ENCODE measurements at places on chromosomes 5 and 9. TPM values are rescaled to one million over a fixed set of nuclear protein-coding genes. Genes with fewer than 3 reads are reported as not detected.

The NEUROG1 gene
- not detected for total RNA-seq

The DNAH5 gene
- total RNA-seq, result 0.34 TPM

The SPINK13 gene
- total RNA-seq, result not detected

DNA sequence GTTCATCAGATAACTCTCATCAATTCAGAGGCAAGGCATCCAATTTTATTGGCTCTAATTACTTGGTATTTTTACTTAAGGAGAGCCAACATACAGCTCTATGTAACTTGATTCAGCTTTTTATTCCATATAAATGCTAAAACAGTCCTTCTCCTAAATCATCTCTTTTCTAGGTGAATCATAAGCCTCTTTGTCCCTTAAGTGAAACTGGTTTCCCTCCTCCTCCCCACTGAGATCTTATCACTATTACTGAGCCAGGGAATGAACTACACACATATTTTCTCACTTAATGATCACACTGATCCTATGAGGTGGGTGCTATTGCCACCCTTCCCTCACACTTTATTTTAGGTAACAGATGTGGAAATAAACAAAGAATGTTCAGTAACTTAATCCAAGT, 1143.8 kb downstream of the MAT2B start:
- no peak for DNase-seq
- H3K36me3 ChIP-seq, result no peaks in the 10 kb centered on the region
- H3K27ac ChIP-seq, result peak overlapping the region; percentile 33
- peaks cover 24% of the 10 kb centered on the region for H3K27me3 ChIP-seq
- H3K4me1 ChIP-seq, result peaks cover 9% of the 10 kb centered on the region
- no peak overlapping the region for H3K4me3 ChIP-seq

GRCh38 chr9:86766912-86767311, 180.4 kb downstream of the GAS1 start:
- no peaks in the 10 kb centered on the region for H3K36me3 ChIP-seq
- H3K27ac ChIP-seq, result no peak overlapping the region
- no peak for DNase-seq
- H3K4me3 ChIP-seq, result no peak overlapping the region
- H3K4me1 ChIP-seq, result peaks cover 21% of the 10 kb centered on the region
- H3K27me3 ChIP-seq, result no peaks in the 10 kb centered on the region

DNA sequence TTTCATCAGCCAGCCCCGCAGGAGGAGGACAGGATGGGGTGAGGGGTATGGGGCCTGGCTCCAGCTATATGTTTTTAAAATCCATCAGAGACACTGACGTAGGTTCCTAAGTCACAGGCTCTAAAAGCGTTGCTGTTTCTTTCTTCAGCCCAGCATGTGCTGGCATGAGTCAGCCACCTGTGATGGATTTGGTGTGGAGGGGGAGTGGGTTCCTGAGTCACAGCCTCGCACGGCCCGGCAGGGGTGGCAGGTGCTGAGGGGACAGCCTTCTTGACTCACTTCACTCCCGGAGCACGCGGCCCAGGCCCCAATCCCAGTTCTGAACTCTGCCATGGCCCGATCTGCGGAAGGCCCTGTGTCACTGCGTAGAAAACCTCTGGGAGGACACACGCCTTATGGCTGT, 38.8 kb upstream of the RPL26L1 start:
- H3K36me3 ChIP-seq, result peaks cover 24% of the 10 kb centered on the region
- no peaks in the 10 kb centered on the region for H3K27me3 ChIP-seq
- H3K27ac ChIP-seq, result peak overlapping the region; percentile 83
- no peak for DNase-seq

DNA sequence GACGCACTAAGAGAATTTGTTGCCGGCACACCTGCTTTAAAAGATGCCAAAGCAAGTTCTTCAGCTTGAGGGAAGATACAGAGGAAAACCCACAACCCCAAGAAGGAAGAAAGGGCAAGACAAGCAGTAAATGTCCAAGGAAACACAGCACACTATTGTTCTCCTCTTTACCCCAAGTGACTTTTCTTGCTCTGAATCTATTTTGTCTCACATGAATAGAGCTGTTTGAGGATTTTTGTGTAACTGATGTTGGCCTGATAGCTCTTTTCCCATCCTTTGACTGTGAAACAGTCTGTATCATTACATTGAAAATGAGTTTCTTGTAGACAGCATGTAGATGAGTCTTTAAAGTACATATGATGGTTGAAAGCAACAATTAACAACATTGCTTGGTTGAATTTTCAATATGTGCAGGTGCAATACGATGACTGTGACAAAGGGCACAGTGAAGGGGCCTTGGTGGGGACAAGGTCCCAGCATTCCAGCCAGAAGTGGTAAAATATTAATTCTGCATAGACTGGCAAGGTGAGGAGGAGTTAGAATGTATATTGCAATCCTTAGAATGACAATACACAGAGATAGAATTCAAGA, 16.8 kb upstream of the CEP72 start:
- peaks cover 96% of the 10 kb centered on the region for H3K27me3 ChIP-seq
- DNase-seq, result no peak
- no peaks in the 10 kb centered on the region for H3K4me1 ChIP-seq
- no peak overlapping the region for H3K4me3 ChIP-seq

- H3K27ac ChIP-seq, result peak overlapping the region; percentile 93
- peaks cover 8% of the 10 kb centered on the region for H3K36me3 ChIP-seq
- H3K4me3 ChIP-seq, result no peak overlapping the region
- no peak for DNase-seq
These were observed 47.0 kb downstream of the SLC44A1 start for GRCh38 chr9:105291422-105291859.

The ADAMTS6 gene
- total RNA-seq, result 17.3 TPM

The TAS2R1 gene
- total RNA-seq, result not detected

The SLC6A7 gene
- not detected for total RNA-seq

GRCh38 chr5:143198332-143198731, 205.2 kb downstream of the NR3C1 start:
- no peaks in the 10 kb centered on the region for H3K27me3 ChIP-seq
- no peak for DNase-seq
- H3K4me1 ChIP-seq, result no peaks in the 10 kb centered on the region
- H3K36me3 ChIP-seq, result peaks cover 13% of the 10 kb centered on the region
- no peak overlapping the region for H3K27ac ChIP-seq

The RPL37 gene
- total RNA-seq, result 1,461 TPM

GRCh38 chr5:149141224-149141956, at the start of gene ABLIM3:
TSS of gene ABLIM3 (plus strand) at chr5:149141493. CDS start at chr5:149142096, 603 bp downstream.
- H3K27me3 ChIP-seq, result peaks cover 46% of the 10 kb centered on the region
- peaks cover 10% of the 10 kb centered on the region for H3K4me1 ChIP-seq
- H3K27ac ChIP-seq, result no peak within 1 kb of the TSS
- DNase-seq, result peak; percentile 45
- H3K36me3 ChIP-seq, result no peaks in the 10 kb centered on the region

DNA sequence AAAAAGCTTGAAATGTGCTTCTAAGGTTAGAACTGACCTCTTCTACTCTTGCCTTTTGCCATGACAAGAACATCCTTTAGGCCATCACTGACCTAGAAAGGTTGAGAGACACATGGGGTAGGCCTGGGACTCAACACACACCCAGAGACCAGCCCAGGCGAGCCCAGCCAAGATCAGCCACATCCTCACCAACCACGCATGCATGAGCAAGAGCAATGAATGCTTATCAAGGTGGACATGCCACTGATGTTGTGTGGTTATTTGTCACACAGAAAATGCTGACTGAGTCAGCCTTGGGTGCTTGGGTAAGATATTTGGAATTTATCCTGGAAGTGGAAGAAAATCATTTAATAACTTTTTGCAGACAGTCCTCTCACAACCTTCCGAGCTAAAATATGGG, 39.4 kb downstream of the SMIM23 start:
- no peak for DNase-seq
- H3K36me3 ChIP-seq, result no peaks in the 10 kb centered on the region
- no peak overlapping the region for H3K27ac ChIP-seq
- no peak overlapping the region for H3K4me3 ChIP-seq

DNA sequence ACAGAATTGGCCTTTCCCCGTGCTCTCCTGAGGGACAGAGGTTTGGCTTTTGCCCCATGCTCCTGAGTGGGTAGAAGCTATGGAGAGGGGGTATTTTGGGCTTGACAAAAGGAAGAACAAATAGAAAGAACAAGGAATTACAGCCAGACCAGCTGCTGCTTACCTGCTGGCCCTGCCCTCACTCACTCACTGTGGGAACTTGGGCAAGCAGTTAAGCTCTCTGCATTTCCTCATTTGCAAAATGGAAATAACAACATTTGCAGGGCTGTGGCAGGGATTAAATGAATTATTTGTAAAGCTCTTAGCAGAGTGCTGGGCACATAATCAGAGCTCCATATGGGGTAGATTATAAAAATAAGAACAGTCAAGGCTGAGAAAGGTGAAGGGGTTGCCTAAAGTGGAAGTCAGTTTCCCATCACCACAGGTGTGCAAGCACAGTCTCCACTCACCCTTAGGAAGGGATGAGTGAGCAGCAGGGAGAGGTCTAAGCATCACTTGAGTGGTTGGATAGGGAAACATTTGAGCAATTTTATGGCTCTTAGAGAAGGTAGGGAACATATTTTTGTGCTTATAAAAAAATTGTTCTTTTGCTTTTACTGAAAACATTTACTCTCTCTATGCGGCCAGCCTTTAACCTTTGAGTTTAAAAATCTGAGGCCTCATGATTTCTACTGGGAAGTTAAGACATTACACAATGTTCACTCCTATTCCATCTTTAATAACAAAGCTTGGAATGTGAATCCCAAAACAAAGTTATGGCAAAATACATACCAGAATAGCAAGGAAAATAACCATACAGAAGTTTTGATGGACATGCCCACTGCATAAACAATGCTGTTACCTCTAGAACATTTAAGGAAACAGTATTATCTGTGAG, 42.8 kb upstream of the LHFPL2 start:
- H3K27me3 ChIP-seq, result no peaks in the 10 kb centered on the region
- peaks cover 11% of the 10 kb centered on the region for H3K36me3 ChIP-seq
- H3K4me3 ChIP-seq, result no peak overlapping the region

DNA sequence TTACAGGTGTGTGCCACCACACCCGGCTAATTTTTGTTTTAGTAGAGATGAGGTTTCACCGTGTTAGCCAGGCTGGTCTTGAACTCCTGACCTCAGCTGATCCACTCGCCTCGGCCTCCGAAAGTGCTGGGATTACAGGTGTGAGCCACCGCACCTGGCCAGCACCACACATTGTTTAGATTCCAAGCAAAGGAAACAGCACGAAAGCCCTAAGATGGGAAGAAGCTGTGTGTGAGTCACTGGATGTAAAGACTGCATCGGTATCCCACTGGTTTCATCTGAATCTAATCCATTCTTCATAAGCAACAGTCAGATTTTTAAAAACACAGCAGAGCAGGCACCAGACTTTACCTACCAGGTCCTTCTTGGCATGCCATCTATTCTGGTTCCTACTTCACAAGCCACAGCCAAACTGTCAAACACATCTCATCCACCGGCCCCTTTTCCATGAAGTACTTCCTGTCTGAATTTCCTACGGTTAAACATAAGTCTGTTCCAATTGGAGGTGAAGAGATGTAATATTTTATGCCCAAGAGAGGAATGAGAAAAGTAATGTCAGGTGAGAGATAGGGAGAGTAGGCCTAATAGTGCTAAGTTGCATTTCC, 17.4 kb downstream of the UBTD2 start:
- H3K4me1 ChIP-seq, result peaks cover 14% of the 10 kb centered on the region
- peak overlapping the region; percentile 4 for H3K27ac ChIP-seq
- peaks cover 12% of the 10 kb centered on the region for H3K36me3 ChIP-seq
- DNase-seq, result no peak

DNA sequence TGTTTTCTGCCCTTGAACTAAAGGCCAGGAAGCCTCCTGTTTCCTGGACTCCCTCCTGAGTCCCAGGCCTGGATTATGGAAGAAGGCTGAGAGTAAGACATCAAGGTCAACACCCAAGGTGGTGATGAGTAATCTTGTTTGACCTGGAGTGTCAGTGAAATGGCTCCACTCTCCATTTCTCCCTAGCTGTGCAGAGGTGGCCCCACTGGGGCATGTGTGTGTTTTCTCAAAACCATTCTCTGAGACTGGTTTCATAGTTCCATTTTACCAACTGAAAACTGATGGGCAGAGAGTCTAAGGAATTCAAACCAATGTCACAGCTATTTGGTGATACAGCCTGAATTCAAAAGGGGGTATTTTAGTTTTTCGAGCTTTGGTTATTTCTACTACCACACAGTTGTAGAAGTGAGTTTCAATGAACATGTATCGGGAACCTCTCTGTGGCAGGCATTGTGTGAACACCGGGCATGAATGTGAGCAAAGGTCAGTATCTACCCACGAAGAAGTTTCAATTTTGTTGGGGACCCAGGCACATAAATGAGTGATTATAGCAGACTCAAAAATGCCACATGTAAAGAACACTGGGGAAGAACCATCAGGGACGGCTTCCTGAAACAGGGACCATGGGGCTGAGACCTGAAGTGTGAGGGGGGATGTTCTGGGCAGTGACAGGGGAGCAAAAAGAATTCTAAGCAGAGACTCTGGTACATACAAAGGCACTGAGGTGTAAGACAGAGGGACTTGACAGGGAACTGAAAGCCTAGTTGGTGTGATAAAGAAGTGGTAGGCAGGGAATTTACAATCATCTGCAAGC, 269.6 kb upstream of the KLF4 start:
- H3K4me1 ChIP-seq, result peaks cover 7% of the 10 kb centered on the region
- peaks cover 6% of the 10 kb centered on the region for H3K36me3 ChIP-seq
- H3K27me3 ChIP-seq, result no peaks in the 10 kb centered on the region
- DNase-seq, result no peak

GRCh38 chr9:69820955-69821788, 555 bp downstream of the CFAP95 start:
- H3K27ac ChIP-seq, result no peak overlapping the region
- DNase-seq, result no peak
- H3K4me1 ChIP-seq, result peaks cover 25% of the 10 kb centered on the region
- peaks cover 47% of the 10 kb centered on the region for H3K27me3 ChIP-seq
- H3K4me3 ChIP-seq, result peak overlapping the region; percentile 63

The CAMK2A gene
- 3.9 TPM for total RNA-seq

- no peak overlapping the region for H3K27ac ChIP-seq
- H3K36me3 ChIP-seq, result peaks cover 63% of the 10 kb centered on the region
- no peak for DNase-seq
- H3K4me1 ChIP-seq, result no peaks in the 10 kb centered on the region
- no peaks in the 10 kb centered on the region for H3K27me3 ChIP-seq
These were observed 59.0 kb downstream of the PCDHGC5 start for GRCh38 chr5:141547921-141548320.

- H3K36me3 ChIP-seq, result no peaks in the 10 kb centered on the region
- H3K4me1 ChIP-seq, result no peaks in the 10 kb centered on the region
- H3K4me3 ChIP-seq, result no peak overlapping the region
- DNase-seq, result no peak
- no peak overlapping the region for H3K27ac ChIP-seq
- peaks cover 7% of the 10 kb centered on the region for H3K27me3 ChIP-seq
These were observed 46.3 kb upstream of the BOD1 start for GRCh38 chr5:173662581-173663351.

GRCh38 chr9:42388846-42389245, 205.4 kb downstream of the SPATA31A6 start:
- H3K4me3 ChIP-seq, result no peak overlapping the region
- no peaks in the 10 kb centered on the region for H3K4me1 ChIP-seq
- no peaks in the 10 kb centered on the region for H3K36me3 ChIP-seq
- DNase-seq, result no peak
- H3K27me3 ChIP-seq, result no peaks in the 10 kb centered on the region
- no peak overlapping the region for H3K27ac ChIP-seq

GRCh38 chr5:124194282-124194681, 552.2 kb downstream of the ZNF608 start:
- DNase-seq, result no peak
- H3K4me3 ChIP-seq, result no peak overlapping the region
- no peaks in the 10 kb centered on the region for H3K36me3 ChIP-seq
- no peaks in the 10 kb centered on the region for H3K27me3 ChIP-seq
- peaks cover 38% of the 10 kb centered on the region for H3K4me1 ChIP-seq

The FOXD4L4 gene
- 0.38 TPM for total RNA-seq

- H3K27me3 ChIP-seq, result peaks cover 4% of the 10 kb centered on the region
- H3K27ac ChIP-seq, result no peak overlapping the region
- H3K4me1 ChIP-seq, result no peaks in the 10 kb centered on the region
- no peak for DNase-seq
- no peaks in the 10 kb centered on the region for H3K36me3 ChIP-seq
- no peak overlapping the region for H3K4me3 ChIP-seq
These were observed 28.1 kb upstream of the ADAMTS2 start for GRCh38 chr5:179373101-179373934.

Measured in mesothelial cell of epicardium (in vitro differentiated cells).